ENCODE measurements at places on chromosomes 12 and 14.

- no peak for DNase-seq
These were observed 276.0 kb downstream of the FOXG1 start for GRCh38 chr14:29042551-29042950.

GRCh38 chr14:39491134-39491571 lies 58.9 kb upstream of the FBXO33 start:
- no peak for DNase-seq

- DNase-seq, result no peak
These were observed 212.6 kb downstream of the SLC16A7 start for GRCh38 chr12:59808317-59808910.

DNA sequence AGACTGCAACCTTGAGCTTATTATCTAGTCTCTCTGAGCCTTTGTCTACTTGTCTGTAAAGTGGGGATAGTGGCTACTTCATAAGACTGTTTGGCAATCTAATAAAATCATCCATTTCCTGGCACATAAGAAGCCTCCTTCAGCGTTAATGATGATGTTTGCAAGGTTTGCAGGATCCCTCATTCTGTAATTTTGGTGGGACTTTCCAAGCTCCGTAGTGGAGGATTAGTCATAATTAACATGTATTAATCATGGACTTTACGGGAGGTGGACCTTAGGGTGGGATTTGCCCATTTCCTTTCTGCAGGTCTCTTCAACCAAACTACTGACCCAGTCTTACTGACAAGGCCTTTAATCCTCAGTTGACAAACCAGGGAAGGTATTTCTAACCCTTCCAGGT lies 66.2 kb downstream of the NTF3 start:
- no peak for DNase-seq

DNA sequence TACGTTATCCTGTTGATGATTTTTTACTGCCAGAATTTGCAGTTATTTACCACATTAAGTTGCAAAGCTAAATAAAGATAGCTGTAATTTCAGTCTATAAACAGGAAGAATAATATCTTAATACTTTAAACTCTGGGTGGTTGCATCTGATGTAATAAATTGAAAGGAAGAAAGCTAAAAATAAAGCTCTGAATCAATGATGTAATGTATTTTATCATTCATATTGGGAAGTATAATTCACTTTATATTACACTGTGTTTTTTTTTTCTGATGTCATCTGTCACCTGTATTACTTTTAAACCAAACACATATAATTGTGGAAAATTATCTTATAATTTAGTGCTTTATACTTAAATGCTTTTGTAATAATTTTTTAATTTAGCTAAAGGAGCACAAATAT lies 37.1 kb downstream of the PDZRN4 start:
- DNase-seq, result no peak

- no peak for DNase-seq
These were observed 180.0 kb upstream of the RGS6 start for GRCh38 chr14:71752111-71752738.

GRCh38 chr12:76014007-76014406 lies 17.6 kb downstream of the PHLDA1 start:
- DNase-seq, result no peak

- DNase-seq, result no peak
These were observed 9.0 kb downstream of the CCDC85C start for GRCh38 chr14:99595034-99595433.

Measured in T-helper 22 cell (primary cell).